SJSA1 (cell line): ENCODE measurements at places on chromosomes 4 and X. TPM values are rescaled to one million over a fixed set of nuclear protein-coding genes. Genes with fewer than 3 reads are reported as not detected.

The MAGEB1 gene
- not detected in 2 replicates for total RNA-seq

The XAGE1A gene
- not detected in 2 replicates for total RNA-seq

- DNase-seq: no peak
Observed at GRCh38 chrX:22559506-22559905, 286.8 kb downstream of the CBLL2 start.

GRCh38 chrX:65602221-65602560 lies 65.3 kb upstream of the MSN start:
- no peak for DNase-seq

GRCh38 chr4:80307183-80307735 lies 28.3 kb upstream of the CFAP299 start:
- DNase-seq: no peak

- DNase-seq: peak; percentile 43
Observed at GRCh38 chrX:65679071-65679540, 11.7 kb downstream of the MSN start.

The HMX1 gene
- 0.63 TPM in 1 of 2 replicates, not detected in the other for total RNA-seq
